ENCODE measurements at places on chromosomes 7 and 10.

GRCh38 chr10:102242118-102242485 lies 790 bp upstream of the PITX3 start:
- DNase-seq = no peak

GRCh38 chr7:91940171-91940570 lies 491 bp upstream of the AKAP9 start:
- DNase-seq = no peak

- DNase-seq = no peak
Measured at GRCh38 chr10:24241536-24242040, 32.6 kb downstream of the KIAA1217 start.

- no peak for DNase-seq
Measured at GRCh38 chr10:11475831-11476434, 135.5 kb downstream of the USP6NL start.

DNA sequence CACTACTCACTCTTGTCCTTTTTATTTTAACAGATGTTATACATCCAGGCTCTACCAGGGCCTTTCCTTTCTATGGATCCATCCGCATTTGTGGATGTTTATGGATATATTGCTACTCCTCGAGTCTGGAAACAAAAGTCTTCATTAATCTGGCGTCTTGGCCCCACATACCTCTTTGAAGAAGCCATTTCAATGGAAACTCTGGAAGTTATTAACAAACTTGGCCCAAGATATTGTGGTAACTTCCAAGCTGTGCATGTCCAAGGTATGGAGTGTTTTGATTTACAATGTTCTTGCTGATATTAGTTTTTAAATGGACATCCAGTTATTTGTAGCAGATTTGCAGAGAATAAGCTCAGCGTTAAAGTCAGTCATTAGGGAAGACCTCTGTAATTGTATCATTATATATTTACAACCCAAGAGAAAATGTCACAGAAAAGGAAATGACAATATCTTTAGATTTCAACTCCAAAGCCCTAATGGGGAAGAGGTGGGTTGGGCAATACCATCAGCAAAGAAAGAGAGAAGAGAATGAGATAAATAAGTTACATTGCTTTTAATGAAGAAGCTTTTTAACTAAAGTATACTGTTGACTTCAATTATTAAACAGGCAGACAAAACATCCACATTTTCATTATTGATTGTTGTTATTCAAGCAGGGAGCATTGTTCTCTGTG lies 102.1 kb downstream of the WDFY4 start:
- no peak for DNase-seq

- DNase-seq = no peak
Measured at GRCh38 chr10:47137311-47137851, 162.6 kb upstream of the GDF10 start.

DNA sequence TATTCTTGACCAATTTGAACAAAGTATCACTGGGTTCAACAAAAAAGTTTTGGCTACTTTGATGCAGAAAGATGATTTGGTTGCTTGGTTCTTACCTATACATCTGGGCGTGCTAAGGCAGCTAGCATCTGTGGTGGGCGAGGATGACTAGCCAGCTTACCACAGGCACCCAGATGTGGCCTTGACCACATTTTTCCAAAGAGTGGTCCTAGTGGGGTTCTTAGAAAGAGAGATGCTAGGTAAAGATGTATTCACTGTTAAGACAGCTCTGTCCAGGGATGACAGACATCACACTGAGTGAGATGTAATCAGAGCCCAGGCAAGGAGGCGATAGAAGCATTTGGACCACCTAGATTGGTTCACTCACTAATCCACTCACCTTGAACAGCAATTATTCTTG lies 785 bp downstream of the DNTT start:
- DNase-seq = no peak

DNA sequence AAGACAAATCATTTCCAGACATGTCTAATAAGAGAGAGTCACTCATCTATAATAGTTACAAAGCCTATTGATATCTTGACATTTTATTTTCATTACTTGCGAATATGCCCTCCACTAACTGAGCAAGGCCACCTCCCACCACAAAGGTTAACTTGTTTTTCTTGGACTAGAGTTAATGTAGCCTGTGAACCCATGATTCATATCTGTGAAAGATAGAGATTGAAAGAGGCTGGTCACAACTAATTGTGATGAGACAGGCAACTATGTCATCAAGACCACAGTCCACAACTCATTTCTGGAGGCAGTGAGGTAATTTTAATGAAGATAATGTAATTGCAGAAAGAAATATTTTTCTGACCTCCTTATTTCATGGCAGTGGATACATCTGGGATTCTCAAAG lies 491.8 kb upstream of the TPK1 start:
- DNase-seq = no peak

GRCh38 chr10:49395741-49396665 lies at the start of gene DRGX:
Gene DRGX (minus strand): TSS chr10:49396089. CDS start chr10:49395440, 649 bp downstream.
- no peak for DNase-seq

DNA sequence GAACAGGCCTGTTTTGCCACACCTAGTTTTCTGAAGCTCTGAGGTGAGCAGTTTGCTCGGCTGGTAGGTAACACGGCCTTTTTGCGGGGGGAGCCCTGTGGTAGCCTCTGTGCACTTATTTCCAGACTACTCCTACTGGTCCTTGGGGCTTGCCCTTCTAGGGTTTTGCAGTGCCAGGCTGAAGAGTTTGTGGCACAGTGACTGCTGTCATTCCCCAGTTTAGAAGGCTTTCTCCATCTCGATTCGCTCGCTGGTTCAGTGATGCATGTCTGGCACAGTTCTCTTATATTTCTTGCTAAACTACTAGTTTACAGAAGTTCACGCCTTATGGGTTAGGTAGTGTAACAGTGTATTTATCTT lies 711 bp downstream of the KIF20B start:
- DNase-seq = no peak

GRCh38 chr10:78752708-78753107 lies 316.1 kb upstream of the ZMIZ1 start:
- DNase-seq = no peak

DNA sequence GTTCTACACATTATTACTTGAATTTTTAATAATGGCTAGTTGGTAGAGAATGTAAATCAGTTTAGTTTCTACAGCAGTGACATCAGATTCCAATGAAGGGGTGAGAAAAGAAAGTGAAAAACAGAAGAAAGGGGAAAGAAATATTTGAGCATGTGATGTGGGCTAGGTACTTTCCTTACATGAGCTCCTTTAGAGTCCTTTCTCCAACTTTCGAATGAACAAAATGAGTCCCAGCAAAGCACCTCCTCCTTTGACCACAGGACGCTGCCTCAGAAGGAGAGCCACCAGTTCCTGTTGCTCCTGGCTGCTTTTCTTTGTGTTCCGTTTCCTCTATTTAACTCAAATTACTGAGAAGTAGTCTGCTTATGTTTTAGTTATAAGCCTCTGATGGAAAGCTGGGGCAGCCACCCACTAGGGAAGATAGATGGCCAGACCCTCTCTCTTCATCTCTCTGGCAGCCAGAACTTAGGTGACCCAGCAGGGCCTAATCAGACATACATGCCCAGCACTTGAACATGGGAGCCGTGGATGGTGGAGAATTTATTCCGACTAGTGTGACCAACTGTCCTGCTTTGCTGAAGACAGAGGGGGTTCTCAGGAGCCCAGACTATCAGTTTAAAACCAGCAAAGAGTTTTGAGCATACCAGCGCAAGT lies 82.4 kb upstream of the NME8 start:
- no peak for DNase-seq

GRCh38 chr7:24130631-24131030 lies 153.4 kb upstream of the NPY start:
- DNase-seq = no peak

GRCh38 chr7:142319970-142320369 lies 62.1 kb upstream of the PRSS58 start:
- DNase-seq = no peak

DNA sequence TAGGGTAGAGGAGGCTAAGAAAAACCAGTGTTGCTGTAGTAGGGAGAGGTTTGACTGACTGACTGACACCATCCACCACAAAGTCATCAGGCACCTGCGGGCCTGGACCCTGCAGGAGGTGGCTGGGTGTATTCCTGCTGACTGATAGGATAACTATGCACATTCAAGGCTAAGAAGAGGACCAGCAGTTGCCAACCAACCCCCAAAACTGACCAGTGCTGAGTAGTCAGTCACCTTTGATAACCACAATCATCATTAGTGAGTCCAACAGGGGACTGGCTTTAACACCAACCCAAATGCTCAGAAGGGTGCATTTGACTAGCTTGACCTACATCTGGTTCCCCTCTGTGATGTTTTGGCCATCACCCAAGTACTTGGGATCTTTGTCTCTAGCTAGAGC lies 30.5 kb downstream of the PLXNA4 start:
- no peak for DNase-seq

GRCh38 chr7:121084748-121085336 lies 96.3 kb downstream of the CPED1 start:
- no peak for DNase-seq

GRCh38 chr10:80443531-80443974 lies 10.6 kb upstream of the TSPAN14 start:
- no peak for DNase-seq

- DNase-seq = no peak
Measured at GRCh38 chr10:126525326-126525725, 137.0 kb upstream of the ADAM12 start.

DNA sequence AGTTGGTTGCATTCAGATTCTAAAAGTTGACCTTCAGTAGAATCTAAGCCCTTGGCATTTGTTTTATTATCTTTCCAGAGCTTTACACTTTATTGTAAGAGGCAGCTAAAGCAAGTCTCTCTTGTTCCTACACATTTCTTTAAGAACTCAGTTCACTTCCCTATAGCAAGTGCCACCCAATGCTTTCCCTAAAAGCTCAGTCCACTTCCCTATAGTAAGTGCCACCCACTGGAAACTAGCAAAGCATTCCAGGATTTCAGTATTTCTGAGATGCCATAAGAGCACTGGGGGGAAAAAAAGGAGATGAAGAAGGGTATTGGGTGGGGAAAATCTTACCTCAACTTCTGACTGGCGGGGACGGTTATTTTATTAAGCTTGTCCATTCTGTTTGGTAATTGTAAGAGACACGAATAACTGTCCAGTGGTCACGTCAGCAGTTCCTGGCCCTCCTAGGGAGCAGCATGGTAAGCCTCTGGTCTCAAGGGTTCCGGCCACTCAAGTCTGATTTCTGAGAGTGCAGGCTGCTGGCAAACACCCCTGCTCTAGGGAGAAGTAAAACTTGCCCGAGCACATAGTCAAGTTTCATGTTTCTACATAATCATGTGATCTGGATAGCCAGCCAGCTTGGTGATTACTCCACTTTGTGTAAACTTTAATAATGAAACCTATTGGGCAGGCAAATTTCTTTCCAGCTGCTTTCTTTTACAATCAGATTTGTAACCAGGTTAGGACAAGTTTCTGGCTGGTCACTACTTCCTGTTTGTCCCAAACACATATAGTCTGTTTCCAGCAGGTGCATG lies at the start of gene BLNK:
Gene BLNK, minus strand, starts transcription at position 554 of the 800 bp plus-strand sequence. Its CDS starts 171 bp downstream, at position 383.
- no peak for DNase-seq

DNA sequence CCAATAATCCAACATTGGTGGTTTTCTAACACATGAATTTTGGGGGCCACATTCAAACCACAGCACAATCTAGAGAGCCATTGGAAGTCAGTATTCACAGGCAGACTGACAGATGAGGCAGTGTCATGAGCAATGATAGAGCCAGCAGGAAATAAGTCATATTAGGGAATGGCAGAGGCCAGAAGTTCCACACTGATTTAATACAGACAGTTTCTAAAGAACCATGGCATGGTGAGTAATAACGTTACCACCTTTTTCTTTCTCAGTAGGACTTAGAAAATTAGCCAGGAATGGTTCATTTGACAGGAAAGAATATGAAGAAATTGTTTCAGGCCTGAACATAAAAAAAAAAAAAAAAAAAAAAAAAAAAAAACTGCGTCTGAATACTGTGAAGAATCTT lies 210.3 kb downstream of the GPAM start:
- no peak for DNase-seq

DNA sequence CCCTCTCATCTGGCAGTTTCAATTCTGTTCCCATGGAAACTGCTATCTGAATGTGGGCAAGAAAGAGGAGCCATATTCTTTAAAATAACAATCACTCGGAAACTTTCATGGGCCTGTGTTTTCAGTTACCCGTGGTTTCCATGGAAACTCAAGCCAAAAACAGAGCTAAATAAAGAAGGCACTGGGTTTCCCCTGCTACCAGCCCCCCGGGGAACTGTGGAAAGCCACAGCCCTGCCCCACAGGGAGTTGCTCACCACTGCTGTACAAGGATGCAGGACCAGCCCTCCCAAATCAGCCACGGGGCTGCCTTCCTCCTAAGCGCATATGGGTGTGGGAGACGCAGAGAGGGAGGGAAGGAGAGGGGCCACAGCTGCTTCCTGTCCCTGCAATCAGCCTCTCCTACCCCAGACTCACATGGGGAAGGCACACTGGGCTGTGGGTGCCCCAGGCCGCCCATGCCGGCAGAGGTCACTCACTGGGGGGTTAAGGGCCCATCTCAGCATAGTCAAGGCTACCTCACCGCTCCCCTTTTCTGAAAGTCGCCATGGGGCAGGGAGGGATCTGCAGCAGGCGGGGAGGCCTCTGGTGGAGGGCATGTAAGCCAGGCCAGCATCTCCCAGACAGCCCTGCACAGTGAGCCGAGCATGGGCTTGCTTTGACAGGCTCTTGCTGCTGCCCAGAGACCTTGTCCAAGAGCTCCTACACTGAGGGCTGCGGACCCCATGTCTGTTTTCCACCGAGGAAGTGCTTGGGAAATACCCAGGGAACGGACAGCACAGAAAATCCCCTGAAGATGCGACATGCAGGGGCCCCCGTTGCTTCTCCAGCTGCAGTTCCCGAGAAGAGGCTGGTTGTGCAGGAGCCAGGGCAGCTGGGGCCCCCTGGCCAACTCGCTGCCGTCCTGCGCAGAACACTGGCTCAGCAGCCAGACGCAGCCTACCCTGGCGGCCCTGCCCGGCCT lies 157.3 kb upstream of the PPP2R2D start:
- no peak for DNase-seq

GRCh38 chr7:105587909-105588635 lies 6.8 kb upstream of the EFCAB10 start:
- no peak for DNase-seq

- no peak for DNase-seq
Measured at GRCh38 chr7:94043299-94043698, 39.1 kb upstream of the BET1 start.

DNA sequence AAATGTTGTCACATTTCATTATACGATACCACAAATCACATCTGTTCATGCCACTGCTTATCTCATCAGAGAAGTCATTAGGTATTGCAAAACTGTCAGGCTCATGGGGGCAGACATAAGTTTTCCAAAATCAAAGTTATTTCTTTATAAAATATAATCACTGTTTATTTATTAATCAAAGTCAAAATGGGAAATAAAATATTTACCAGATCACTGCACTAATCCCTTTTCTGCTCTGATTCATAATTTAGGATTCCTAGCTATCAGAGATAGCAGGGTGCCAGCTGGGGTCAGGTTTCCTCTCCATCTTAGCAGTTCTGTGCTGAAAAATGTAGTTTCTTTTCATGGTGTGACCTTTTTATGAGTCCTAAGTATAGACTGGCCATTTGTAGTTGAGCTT lies 117.7 kb upstream of the LANCL2 start:
- no peak for DNase-seq

Measured in NCI-H1436 treated with DMSO at 0.1 percent for 48 hours (cell line).